ENCODE measurements at places on chromosomes 3 and 15. TPM values are rescaled to one million over a fixed set of nuclear protein-coding genes. Genes with fewer than 3 reads are reported as not detected.

Gene CTXND1
- polyA plus RNA-seq = not detected

Gene IQCF5
- polyA plus RNA-seq = not detected

Gene FAM162A
- 113 TPM for polyA plus RNA-seq

Gene ELP6
- 33.8 TPM for polyA plus RNA-seq
